Left ventricle myocardium inferior (tissue), 1 donor: ENCODE measurements at places on chromosomes 3 and 15. TPM values are rescaled to one million over a fixed set of nuclear protein-coding genes. Genes with fewer than 3 reads are reported as not detected.

The C2CD4B gene
- 1.9 TPM for total RNA-seq

- no peak for DNase-seq
These were observed 636.1 kb downstream of the NTRK3 start for GRCh38 chr15:87620393-87620792.

DNA sequence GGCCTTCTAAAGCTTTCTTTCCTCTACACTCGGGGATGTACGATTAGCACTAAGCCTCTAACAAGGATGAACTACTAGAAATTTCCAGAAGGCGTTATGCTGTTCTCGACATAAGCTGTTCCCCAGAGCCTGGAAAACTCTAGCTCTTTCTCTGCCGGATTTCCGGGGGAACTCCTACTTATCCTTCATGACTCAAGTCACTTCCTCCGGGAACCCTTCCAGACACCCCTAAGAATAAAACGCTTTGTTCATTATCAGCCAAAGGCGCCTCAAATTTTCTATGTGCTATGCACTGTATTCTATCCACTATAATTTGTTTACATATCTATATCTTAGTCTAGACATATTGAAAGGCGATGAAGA, 455 bp upstream of the SNAP23 start:
- DNase-seq: no peak

The CDC25A gene
- total RNA-seq: 0.52 TPM

DNA sequence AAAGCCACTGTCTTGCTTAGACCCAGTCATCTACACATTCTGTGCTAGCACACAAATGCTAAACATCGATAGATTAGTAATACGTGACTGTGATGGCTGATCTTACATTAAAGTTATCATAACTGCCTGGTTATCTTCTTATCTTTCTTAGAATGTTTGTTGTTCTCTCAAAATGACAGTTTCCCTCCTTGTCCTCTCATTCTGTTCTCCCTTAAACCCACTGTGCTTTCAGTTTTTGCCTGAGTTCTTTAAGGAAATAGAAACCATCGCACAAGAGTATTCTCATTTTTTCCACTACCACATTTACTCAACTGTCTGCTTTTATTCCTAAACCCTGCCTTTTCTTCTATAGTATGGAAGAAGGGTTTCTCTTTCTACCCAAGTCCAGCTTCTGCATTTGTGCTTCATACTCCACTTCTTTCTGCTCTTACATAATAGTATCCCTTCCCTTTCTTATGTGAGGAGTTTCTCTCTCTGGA, 17.1 kb downstream of the STX19 start:
- no peak for DNase-seq

The TRAT1 gene
- total RNA-seq: not detected

- no peak for DNase-seq
These were observed 250.8 kb upstream of the FEZF2 start for GRCh38 chr3:62624185-62624584.

GRCh38 chr3:61132062-61132461, 119.2 kb downstream of the FHIT start:
- no peak for DNase-seq
